ENCODE measurements at places on chromosomes 2 and 18.

DNA sequence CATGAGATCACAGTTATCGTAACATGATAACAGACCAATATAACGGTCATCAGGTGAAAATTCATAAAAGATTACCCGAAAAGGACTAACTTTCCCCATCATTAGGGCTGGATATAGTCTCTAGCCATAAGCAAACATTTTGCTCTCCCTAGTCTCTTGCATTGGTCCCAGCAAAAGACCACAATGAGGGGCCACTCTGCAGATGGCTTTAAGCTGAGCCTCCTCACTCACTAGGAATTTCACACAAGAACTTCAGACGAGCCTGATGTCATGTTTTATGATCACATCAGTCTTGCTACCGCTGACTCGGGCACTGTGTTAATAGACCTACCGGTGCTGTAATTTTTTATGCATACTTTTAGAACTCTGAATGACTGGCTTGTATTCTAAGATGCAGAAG lies 35.2 kb downstream of the STK17B start:
- no peak for DNase-seq

GRCh38 chr2:207632575-207633493 lies 7.6 kb upstream of the METTL21A start:
- no peak for DNase-seq

DNA sequence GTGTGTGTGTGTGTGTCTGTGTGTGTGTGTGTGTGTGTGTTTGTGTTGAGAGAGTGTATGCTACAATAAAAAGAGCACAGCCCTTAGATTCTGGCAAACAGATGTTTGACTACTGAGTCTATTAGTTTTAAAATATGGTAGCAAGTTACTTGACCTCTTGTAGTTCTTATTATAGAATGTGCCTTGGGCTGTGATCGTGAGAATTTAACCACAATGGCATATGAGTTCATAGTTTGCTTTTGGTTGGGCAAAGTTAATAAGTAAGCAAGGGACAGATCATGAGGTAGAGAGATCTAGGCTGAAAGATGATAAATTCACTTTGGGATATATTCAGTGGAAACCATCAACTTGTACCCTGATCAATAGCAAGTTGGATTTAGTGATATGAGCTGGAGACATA lies 334.3 kb upstream of the VWC2L start:
- DNase-seq, result no peak

- DNase-seq, result no peak
These were observed 17.4 kb upstream of the IHH start for GRCh38 chr2:219078126-219078525.

DNA sequence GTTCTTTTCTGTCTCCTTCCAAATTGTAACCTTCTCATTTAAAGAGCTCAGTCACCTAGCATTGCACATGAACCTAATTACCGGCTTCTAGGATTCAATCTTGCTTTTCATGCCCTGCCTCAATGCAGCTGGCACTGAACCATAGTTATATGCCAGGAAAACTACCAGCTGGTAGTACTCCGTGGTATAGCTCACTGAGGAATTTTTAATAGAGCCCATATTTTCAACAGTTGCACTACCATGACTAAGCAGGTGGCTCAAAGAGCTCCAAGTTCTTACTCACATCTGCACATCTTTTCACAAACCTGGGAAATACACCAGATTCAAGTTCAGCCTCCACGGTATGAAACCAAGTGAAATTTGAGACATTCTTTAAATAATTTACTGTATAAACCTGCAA lies 363.5 kb downstream of the GRB14 start:
- DNase-seq, result no peak

DNA sequence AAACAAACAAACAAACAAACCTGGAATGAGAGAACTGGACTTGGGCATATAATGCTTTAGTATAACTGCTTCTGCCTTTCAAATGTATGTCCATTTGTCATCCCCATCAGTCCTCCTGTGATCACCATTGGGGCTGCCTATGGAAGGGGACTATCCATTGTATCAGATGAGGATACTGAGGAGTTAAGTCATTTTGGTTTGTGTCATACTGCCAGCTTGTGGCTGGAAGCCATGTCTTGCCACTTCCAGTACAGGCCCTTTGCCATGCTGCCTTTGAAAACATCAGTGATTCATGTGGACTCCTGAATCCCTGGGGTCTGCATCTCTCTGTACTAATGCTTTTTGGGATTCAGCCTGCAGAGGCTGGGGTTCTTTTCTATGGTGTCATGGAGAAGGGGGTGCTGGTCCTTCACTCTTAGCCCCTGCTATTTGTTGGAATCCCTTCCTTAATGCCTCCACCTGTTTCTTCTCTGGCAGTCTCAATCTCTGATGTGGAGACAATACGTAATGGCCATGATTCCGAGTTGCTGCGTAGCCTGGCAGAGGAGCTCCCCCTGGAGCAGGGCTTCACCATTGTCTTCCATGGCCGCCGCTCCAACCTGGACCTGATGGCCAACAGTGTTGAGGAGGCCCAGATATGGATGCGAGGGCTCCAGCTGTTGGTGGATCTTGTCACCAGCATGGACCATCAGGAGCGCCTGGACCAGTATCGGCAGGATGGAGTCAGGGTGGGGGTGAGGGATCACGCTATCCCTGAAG lies 10.6 kb downstream of the PLCD4 start:
- no peak for DNase-seq

- no peak for DNase-seq
These were observed 24.1 kb downstream of the RMND5A start for GRCh38 chr2:86744152-86744551.

DNA sequence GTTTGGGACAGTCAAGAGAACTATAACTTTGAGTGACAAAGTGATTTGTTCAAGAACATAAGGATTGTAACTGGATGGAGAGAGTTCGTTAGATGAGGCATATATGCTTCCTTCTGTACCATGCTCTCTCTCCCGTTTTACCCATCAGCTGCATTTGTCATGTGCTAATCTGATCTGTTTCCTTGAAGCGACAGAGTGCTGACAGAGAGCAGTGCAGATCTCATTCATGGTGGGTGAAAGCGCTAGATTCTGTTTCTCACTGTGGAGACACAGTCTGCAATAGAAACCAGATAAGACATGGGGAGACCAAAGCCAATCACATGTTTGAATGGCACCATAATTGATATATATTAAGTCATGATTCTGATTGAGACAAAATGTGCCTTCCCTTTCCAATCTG lies 456.6 kb upstream of the CELF4 start:
- no peak for DNase-seq

DNA sequence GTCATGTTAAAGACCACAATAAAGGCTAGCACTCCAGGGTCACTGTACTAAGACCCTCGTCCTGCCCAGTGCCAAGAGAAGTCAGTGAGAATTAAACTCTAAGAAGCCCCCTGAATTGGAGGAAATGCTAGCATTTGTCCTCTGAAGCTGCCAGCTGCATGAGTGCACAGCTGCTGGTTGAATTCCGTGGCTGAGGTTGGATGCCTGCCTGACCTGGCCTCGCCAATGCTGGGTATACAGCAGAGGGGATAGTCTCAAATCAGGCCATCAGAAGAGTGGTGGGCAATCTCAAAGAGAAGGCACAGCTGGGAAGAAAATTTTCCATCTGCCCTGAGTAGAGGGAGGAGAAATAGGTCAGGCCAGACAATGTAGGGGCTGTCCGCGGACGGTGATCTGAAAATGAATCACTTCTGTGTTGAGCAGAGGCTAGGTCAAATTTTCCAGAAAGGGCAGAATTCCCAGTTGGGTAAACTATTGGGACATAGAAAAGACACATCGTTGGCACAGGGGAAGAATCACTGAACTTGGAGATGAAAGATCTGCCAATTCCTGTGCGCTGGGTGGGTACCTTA lies 110.5 kb upstream of the AGAP1 start:
- no peak for DNase-seq

DNA sequence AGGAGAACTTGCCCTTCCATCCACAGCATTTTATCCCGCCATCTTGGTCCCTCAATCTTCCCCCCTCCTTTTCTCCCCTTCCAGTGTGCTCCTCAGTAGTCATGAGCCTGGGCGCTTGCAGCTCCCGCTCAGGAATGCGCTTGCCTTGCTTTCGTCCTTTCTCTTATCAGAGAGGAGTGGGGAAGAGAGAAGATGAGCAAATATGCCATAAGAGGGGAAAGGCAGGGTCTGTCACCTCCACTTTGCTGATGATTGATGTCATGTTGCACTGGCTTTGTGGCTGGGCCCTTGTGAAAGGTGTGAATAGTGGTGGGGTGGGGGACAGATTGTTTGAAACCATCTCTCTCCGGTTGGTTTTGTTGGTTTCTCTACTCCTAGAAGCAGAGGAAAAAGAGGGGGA lies 569.3 kb downstream of the TNS1 start:
- no peak for DNase-seq

DNA sequence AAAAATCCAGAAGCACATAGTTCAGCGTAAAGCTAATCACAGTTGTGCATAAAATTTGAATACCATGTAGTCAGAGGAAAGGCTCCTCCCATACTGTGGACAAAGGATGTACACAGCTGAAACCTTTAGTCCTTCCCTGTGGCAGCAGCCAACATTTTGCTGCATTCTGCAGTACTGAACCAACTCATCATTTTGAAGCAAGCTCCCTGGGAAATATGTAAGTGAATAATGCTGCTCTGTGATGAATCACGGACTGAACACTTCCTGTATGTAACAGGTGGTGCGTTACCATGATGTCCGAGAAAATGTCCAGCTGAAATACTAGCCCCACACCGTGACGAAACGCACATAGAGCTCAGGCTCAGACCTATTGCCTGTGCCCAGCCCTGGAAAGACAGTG lies 421.1 kb upstream of the RAB12 start:
- DNase-seq, result no peak

DNA sequence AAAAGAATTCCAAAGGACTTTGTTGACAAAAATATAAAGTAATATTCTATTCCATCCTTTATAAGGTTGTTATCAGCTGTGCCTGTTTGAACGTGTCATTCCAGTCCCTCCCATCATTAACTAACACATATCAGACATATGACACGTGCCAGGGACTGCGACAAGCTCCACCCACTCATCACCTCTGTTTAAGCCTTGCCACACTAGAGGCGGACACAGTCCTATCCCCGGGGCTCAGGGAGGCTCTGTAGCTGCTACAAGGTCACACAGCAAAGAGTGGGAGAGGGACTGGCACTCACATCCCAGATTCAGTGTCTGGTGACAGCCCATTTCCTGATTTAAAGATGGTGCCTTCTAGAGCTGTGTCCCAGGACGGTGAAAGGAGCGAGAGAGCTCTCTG lies 30.0 kb downstream of the TBC1D8 start:
- no peak for DNase-seq

GRCh38 chr2:8548619-8549150 lies 133.2 kb upstream of the ID2 start:
- no peak for DNase-seq

DNA sequence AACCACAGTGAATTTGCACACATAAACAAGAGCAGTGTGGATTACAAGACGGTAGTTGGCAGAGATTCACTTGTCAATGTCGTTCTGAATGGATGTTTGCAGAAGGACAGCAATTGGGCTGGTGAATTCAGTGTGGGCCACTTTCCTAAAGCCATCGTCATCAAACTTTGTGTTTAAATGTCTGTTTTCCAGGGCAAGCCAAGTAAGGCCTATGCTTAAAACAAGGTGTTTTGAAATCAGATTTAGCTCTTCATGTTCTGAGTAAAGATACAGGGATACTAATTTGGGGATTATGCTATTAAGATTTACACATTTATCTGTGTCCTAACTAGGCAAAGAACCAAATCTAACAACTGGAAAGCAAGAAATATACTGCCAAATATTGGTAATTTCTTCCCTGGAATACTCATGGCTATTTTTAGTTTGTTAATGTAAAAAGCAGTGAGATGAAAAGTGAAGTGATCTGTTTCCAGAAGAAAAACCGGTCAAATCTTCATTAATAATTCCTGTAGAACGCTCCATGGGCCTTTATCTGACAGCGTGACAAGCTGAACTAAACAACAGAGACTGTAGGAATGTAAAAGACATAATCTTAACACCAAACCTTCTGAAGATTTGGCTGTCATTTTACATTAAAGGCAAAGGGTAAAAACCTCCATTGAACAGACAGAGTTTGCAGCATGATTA lies 175.7 kb downstream of the ICOS start:
- no peak for DNase-seq

GRCh38 chr2:99863236-99863902 lies 279.0 kb downstream of the AFF3 start:
- DNase-seq, result no peak

DNA sequence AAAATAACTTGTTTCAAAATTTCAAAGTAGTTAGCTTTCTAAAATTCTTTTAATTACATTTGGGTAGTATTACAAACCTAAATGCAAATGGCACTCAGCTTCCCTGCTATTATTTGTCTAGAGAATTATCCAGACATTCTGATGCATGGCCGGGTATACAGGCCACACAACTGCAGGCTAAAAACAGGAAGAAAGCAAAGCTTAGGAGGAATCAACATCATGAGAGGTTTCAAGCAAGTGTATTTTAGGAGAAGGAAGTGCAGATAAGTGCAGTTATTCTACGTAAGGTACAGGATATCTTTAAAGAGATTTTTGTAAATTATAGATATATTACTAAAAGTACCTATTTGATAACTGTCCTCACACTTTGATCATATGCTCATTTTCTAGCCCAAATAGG lies 46.8 kb upstream of the RNU4ATAC start:
- no peak for DNase-seq

DNA sequence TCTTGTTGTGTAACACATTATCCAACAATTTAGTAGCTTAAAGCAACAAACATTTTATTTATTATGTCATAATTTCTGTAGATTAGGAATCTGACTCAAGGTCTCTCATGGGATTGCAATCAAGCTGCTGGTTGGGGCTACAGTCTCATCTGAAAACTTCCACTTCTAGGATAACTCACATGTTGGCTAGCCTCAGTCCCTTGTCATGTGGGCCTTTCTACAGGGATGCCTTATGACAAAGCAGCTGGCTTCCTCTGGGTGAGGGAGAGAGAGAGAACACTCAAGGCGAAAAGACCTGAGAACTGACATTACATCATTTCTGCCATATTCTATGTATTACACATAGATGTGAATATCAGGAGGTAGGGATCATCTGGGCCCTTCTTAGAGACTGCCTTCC lies 317.9 kb upstream of the VRK2 start:
- no peak for DNase-seq

- no peak for DNase-seq
These were observed 354.5 kb downstream of the PID1 start for GRCh38 chr2:228916416-228917090.

GRCh38 chr18:58055890-58056558 lies 12.0 kb downstream of the NEDD4L start:
- DNase-seq, result no peak

- DNase-seq, result no peak
These were observed 286.2 kb upstream of the TRIB2 start for GRCh38 chr2:12430407-12431133.

GRCh38 chr2:237478979-237479378 lies 8.1 kb upstream of the MLPH start:
- DNase-seq, result no peak

- DNase-seq, result no peak
These were observed 56.1 kb upstream of the POLE4 start for GRCh38 chr2:74902281-74902860.

Data from activated CD8-positive, alpha-beta memory T cell treated with anti-CD3 and anti-CD28 coated beads, Interleukin-2, amount 50 U/mL, for 4 hours (primary cell).